Tibial nerve (tissue), 4 donors: ENCODE measurements at places on chromosomes 2 and 18. TPM values are rescaled to one million over a fixed set of nuclear protein-coding genes. Genes with fewer than 3 reads are reported as not detected.

DNA sequence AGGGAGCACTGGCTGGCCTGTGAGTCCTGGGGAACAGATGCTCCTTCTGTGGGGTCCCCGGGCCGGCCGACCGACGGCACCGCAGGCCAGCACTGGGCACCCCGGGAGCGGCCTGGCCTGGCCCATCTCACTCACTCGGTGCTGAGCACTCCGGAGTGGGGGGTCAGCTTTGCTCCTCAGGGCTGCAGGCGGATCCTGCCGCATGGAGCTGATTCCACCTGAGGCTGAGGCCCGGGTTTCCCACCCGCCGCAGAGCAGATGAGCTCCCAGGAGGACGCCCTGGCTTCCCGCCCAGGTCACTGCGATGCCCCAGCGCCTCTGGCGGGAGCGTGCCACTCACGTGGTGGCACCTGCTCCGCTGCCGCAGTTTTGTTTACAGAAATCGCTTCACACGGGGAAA is 418.6 kb downstream of the GALR1 start:
- DNase-seq: no peak

DNA sequence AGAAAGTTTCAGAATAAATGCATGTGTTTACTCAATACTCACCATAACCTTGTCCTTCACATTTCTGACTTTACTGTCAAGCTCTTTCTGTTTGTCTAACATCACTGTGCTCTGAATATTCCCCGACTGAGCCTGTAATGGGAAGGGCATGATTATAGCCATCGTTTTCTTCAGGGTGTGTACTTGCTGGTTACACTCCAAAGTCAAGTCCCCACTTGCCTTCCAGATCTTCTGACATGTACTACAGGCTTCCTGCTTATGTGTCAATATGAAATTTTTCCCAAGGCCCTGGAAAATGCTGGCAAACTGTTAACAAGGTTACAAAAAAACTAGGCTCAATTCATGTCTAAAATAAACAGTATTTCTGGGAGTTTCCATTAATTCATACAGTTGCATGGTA is 12.9 kb downstream of the STAT1 start:
- DNase-seq: no peak

Gene CYTIP
- total RNA-seq: 8.4 TPM

GRCh38 chr2:149331023-149331400 is 625 bp downstream of the LYPD6 start:
- no peak for DNase-seq

GRCh38 chr18:64379662-64380061 is 230.8 kb upstream of the LINC00305 start:
- DNase-seq: no peak

DNA sequence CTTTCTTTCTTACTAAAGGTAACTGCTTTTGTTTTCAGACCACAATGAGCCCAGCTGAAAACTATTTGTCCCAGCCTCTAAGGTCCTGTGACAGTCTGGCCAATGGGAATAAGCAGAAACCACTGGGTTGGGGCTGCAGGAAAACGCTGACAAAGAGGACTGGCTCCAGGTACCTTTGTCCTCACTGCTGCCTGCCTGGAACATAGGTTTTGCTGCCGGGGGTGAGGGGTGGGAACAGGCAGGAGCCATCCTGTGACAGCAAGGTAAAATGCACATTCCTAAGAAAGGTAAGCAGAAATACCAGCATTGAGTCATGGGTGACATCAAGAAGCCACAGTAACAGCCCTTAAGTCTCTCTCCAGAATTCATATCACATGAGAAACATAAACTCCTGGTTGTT is 21.6 kb downstream of the PTPN2 start:
- DNase-seq: no peak

DNA sequence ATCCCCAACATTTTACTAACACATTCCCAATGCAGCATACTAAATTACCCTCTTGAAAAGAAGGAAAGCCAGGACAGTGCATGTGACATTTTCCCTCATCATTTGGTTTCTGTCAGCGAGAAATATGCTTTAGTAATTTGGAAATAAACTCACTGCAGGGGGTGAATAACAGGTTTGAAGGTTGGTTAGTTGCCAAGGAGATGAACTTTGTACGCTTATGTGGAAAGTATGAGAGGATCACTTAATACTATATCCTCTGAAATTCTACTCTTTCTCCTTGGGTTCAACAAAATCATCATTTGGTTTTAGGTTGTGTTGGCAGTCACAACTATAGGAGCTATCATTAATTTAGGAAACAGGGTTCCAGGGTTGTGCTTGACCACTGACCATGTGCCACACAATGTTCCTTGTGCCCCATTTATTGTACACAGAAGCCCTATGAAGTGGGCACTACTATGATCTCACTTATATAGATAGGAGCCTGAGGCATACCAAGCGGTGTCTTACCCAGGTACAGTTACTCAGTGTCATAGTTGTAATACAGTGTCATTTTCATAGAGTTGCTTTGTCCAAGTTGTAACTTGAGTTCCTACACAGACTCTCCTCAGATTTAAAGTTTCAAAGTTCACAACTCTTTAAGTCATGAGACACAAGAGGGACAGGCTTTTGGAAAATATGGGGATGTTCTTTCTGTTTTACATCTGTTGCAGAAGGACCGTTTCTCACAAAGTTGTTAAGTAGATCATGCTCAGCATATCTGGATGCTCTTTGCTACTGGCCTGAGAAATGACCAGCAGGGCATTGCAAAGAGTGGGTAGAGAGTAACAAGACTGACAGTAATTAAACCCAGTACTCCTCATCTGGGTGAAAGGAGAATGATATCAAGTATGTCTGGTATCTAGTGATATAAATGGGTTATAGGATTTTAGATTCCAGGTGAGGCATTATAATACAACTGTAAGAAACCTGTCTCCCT is 91.8 kb downstream of the MAP4K4 start:
- no peak for DNase-seq

DNA sequence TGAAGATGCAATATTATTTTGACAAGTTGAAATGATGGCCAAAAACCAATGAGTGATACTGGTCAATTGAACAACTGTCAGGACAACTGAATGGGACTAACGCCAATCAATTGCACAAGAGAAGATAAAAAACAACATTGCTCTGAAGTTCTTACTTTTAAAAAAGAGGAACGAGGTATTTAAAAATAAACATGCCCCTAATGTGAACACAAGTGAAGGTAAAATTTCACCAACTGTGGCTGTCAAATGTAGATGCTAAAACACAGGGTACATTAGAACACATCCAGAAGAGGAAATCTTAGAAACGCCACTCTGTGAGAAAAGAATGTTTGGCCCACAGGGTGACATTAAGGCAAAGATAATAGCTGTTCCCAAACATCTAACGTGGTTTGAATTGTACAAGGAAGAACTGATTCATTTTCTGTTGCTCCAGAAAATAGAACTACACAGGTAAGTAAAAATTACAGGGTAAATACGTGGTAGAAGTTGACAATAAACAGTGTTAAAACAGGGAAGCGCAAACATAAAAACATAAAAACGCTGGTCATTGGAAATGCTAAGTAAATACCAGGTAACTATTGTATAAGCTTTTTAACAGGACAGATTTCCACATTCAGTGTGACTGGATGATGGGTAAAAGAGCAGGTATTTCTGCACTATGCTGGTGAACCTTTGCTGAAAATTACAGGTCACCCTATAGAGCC is 20.3 kb downstream of the LONRF2 start:
- no peak for DNase-seq

Gene LRATD1
- 2.4 TPM for total RNA-seq

- DNase-seq: no peak
Observed at GRCh38 chr18:45900623-45901022, 66.5 kb downstream of the EPG5 start.

GRCh38 chr18:62811674-62812073 is 96.3 kb downstream of the PHLPP1 start:
- no peak for DNase-seq

DNA sequence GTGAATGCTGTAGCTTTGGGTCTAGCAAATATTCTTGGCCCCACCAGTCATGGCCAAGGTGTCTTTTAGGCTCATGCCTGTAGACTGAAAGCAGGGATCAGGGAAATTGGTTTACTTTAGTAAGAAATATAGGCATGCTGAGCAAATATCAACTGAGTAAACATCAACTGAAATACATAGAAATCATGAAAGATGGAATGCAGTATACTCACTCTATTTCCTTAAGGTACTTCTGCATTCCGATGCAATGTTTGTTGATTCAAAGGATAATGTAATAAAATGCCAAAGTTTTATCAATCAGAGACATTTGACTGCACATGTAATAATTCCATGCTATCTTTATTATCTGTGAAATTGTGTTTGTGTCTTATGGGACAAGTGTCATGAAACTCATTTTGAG is 19.6 kb upstream of the IL1R1 start:
- DNase-seq: no peak

GRCh38 chr2:71018625-71019024 is 24.0 kb upstream of the TEX261 start:
- no peak for DNase-seq

Gene CAPN14
- total RNA-seq: not detected

Gene TUBA4B
- not detected for total RNA-seq

- DNase-seq: no peak
Observed at GRCh38 chr18:12102136-12102842, 8.6 kb downstream of the ANKRD62 start.

DNA sequence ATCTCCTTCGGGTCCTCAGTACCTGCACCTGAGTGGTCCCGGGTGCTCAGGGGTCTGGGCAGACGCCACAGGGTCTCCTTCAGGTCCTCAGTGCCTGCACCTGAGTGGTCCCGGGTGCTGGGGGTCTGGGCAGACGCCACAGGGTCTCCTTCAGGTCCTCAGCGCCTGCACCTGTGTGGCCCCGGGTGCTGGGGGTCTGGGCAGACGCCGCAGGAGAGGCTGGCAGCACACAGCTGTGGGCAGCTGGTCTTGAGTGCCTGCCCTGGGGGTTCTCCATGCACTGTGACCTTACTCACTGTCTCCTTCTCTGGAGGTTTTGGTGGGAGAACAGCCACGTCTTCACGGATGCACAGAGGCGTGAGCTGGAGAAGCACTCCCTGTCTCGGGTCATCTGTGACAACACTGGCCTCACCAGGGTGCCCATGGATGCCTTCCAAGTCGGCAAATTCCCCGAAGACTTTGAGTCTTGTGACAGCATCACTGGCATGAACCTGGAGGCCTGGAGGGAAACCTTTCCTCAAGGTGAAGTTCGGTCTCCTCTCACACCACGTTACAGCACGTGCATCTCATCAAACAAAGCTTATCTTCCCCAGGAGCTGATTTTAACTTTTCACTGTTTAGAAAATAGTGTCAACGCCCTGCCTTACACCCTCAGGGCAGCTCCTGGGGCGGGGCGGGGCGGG is 82.6 kb downstream of the TPO start:
- no peak for DNase-seq

- DNase-seq: no peak
Observed at GRCh38 chr2:238061315-238062202, 758 bp downstream of the SCLY start.

DNA sequence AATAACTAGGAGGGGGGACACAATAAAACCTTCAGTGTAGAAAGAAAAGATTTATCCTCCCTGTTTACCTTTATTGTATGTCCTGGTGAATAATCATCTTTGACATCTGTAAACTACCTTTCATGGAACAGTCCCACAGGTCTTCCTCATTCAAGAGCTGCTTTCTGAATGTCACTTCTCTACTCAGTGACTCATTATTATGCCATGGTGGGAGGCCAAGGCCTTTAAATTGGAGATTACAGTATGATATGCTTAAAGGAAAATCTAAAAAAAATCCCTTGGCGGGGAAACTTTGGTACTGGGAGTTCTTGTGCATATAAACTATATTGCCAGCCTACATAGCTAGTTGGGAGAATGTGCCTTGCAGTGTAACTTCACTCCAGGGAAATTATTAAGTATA is 713.0 kb downstream of the TDRD15 start:
- DNase-seq: no peak

DNA sequence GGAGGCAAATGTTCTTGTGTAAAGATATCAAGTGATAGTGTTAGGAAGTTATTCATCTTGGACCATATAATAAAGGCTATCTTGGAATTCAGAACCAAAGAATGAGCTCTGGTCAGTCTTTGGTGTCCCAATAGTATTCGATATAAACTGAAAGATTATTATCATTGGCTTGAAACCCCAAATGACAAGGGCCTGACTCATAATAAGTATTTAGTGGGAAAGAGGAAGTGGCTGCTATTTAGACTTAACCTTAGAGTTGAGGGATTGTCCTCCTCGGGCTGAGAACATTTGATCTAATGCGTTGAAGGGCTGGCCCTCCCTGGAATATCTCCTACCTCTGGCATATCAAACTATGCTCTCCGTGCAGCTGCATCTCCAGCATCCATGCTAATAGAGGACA is 67.5 kb downstream of the CDH20 start:
- no peak for DNase-seq

- DNase-seq: no peak
Observed at GRCh38 chr2:220703279-220703678, 868.8 kb downstream of the EPHA4 start.

GRCh38 chr2:183542606-183543005 is 418.4 kb downstream of the NUP35 start:
- DNase-seq: no peak

DNA sequence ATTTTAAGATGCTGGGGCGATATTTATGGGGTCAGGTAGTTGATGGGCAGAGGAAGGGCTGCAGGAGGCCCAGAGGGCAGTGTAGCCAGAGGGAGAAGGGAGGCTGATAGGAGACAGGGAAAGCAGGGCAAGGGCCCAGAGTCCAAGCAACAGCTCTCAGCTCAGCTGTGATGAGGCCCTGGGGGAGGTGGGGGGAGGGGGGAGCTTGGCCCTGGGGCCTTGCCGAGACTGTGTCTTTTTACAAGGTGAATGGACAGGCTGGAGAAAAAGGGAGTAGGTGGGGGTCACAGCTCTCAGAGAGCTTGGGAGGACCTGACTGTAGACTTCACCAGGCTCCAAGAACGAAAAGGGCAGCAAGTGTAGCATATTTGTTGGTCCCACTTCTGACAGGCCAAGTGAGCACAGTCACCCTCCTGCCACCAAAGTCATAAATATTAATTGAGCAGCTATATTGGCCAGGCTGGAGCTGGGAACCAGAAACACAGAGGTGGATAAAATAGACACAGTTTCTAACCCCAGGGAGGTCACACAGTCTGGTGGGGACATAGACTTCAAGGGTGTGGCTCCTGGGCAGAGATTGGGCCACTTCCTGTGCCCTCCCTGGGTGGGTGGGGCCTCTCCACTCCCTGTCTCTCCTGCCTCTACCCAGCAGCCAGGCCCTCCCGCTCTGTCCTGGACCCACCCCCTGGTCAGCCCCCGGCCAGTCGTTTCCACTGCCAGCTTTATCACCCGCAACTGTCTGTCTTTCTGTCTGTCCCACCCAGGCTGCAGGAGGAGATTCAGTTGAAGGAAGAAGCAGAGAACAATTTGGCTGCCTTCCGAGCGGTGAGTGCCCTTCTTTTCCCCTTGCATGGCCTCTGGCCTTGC is 1.4 kb downstream of the DES start:
- DNase-seq: no peak

- no peak for DNase-seq
Observed at GRCh38 chr2:78780256-78780655, 245.2 kb upstream of the REG3G start.

GRCh38 chr2:27803046-27803445 is 31.5 kb downstream of the MRPL33 start:
- DNase-seq: no peak

GRCh38 chr2:127661949-127662510 is 13.3 kb downstream of the LIMS2 start:
- DNase-seq: no peak

- DNase-seq: no peak
Observed at GRCh38 chr2:239834143-239834542, 191.0 kb downstream of the NDUFA10 start.

Gene MC4R
- total RNA-seq: not detected
